ENCODE measurements at places on chromosomes 5 and 9.

- no peak for DNase-seq
Observed at GRCh38 chr5:86979811-86980411, 287.8 kb upstream of the RASA1 start.

DNA sequence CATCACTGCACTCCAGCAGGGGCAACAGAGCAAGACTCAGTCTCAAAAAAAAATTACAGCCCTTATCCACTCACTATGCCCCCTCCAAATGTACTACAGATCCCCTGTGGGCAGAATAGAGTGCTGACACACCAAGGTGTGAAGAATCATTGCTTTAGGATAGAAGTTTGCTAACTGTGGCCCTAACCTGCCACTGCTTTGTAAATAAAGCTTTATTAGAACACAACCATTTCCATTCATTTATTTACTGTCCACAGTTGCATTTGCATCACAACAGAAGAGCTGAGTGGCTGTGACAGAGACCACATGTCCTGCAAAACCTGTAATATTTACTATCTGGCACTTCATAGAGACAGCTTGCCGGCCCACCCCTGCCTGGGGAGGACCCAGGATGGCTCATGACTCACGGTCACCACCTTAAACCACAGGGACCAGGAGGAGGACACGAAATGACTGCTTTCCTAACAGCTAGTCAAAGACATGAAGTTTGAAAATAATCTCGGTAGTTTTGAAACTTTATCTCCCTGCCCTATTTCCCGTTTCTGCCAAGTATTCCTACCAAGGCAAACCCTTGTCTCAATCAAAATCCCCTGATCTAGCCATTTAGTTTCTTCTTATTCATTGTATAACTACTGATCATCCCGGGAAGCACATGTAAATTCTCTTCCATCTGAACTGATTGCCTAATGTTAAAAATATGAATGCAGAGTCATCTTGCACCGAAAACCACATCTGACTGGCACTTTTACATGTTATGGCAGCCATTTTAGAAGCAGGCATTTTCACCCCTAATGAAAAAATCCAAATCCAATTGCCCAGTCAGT, 206.1 kb downstream of the SLIT3 start:
- no peak for DNase-seq

GRCh38 chr5:154366353-154366752, 79.4 kb upstream of the SAP30L start:
- DNase-seq, result no peak

- no peak for DNase-seq
Observed at GRCh38 chr5:113447498-113448050, 12.8 kb upstream of the TSSK1B start.

DNA sequence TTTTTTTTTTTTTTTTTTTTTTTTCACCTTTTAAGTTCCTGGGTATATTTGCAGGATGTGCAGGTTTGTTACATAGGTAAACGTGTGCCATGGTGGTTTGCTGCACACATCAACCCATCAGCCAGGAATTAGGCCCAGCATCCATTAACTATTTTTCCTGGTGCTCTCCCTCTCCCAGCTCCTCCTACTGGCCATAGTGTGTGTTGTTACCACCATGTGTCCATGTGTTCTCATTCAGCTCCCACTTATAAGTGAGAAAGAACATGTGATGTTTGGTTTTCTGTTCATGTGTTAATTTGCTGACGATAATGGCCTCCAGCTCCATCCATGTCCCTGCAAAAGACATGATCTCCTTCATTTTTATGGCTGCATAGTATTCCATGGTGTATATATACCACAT, 350.5 kb downstream of the MAN2A1 start:
- DNase-seq, result no peak

- DNase-seq, result no peak
Observed at GRCh38 chr5:102975457-102976182, 144.3 kb downstream of the GIN1 start.

Data from activated T-helper 1 cell treated with Interleukin-2 at 50 U/mL for 16 hours (primary cell).